ENCODE measurements at places on chromosomes 1 and 21. TPM values are rescaled to one million over a fixed set of nuclear protein-coding genes. Genes with fewer than 3 reads are reported as not detected.

ELF3 gene
- total RNA-seq = 39.4 TPM

RGS1 gene
- not detected for total RNA-seq

- DNase-seq = no peak
These were observed 189.1 kb downstream of the FGGY start for GRCh38 chr1:59485949-59486348.

- no peak for DNase-seq
These were observed 11.9 kb downstream of the MTFR1L start for GRCh38 chr1:25831569-25832196.

All from A172 (cell line).